HS-27A (cell line): ENCODE measurements at places on chromosomes 7 and 10.

- no peak for DNase-seq
Observed at GRCh38 chr7:28643188-28643569, 230.9 kb downstream of the CREB5 start.

DNA sequence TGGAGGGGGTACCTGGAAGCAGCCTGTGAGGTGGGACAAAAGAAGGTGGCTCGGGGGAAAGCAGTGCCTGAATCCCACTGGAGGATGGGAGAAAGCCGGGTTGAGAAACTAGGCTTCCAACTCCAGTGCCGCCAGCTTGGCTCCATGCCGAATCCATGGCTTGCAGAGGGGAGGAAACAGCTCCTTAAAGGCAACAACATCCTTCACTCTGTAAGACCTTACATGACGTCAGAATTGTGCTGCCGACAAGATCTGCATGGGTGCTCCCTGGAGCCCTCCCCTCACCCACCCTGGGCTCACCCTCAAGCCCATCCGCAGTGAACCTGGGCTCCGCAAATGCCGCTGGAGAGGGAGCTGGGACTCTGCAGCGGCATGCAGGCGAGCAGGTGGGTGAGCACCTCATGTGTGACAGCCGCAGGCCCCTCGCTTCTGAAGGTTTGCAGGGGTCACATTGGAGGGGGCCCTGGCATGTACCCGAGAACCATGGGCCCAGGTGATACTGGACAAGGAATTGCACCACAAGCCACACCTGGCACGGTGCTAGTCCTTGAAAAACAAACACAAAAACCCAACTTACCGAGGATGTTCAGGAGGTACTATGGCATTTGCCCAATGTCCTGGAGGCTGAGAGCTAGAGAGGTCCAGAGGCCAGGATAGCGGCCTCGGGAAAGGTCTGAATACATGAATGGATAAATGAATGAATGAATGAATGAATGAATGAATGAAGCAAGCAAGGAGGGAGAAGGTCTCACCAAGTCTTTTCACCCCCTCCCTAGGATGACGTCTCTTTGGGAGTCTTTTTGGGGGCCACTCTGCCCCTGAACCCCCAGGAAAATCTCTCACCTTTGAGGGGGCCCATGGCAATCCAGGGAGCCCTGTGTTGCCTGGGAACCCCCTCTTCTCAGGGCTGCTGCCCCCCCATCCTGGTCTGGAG lies 238.6 kb upstream of the SHH start:
- DNase-seq: no peak

GRCh38 chr10:76469675-76470074 lies 1038.3 kb downstream of the LRMDA start:
- no peak for DNase-seq

DNA sequence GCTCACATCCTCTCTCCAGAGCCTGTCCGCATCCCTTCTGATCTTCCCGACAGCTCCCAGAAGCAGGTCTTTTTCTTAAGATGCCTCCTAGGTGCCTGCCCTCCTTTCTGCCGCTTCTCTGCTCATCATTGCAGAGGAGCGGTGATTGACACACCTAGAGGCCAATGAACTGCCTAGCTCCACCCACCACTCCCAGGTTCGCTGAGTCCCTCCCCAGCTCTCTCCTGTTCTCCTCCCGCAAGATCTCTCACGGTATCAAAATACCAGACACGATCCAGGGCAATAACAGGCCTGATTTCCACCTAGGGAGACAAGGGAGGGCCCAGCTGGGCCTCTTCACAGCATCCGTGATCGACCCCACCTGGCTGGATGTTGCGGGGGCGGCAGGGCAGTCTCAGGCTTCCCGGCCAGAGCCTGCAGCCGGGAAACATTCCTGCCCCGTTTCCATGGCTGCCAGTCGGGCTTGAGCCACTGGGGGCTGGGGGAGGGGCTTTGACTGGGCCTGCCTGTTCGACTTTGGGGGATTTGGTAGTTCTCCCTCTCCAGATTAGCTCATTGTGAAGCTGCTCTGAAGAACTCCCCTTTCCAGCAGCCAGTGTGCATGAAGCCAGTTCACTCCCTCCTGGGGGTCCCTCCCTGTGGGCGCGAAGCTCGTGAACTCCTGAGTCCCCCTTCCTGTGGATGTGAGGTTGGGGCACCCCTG lies 373.5 kb downstream of the RPS24 start:
- no peak for DNase-seq

- no peak for DNase-seq
Observed at GRCh38 chr7:117385363-117386109, 41.8 kb downstream of the ASZ1 start.

DNA sequence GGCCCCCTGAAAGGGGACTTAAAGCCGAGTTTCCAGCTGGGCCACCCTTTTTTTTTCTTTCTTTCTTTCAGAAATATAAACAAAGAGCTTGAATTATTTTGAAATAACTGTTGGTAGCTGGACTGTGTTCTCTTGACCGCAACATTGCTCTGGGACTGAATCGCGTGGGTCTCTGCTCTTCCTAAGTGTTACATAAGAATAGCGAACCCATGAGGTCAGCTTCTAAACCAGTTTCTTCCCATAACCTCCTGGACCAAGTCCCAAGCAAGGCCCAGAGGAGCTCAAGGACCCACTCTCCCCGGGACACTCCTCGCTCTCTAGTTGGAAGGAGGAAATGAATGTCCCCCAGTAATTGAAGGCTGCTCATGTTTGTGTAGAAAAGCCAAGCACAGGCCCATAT lies 91.1 kb downstream of the CXCL12 start:
- no peak for DNase-seq

DNA sequence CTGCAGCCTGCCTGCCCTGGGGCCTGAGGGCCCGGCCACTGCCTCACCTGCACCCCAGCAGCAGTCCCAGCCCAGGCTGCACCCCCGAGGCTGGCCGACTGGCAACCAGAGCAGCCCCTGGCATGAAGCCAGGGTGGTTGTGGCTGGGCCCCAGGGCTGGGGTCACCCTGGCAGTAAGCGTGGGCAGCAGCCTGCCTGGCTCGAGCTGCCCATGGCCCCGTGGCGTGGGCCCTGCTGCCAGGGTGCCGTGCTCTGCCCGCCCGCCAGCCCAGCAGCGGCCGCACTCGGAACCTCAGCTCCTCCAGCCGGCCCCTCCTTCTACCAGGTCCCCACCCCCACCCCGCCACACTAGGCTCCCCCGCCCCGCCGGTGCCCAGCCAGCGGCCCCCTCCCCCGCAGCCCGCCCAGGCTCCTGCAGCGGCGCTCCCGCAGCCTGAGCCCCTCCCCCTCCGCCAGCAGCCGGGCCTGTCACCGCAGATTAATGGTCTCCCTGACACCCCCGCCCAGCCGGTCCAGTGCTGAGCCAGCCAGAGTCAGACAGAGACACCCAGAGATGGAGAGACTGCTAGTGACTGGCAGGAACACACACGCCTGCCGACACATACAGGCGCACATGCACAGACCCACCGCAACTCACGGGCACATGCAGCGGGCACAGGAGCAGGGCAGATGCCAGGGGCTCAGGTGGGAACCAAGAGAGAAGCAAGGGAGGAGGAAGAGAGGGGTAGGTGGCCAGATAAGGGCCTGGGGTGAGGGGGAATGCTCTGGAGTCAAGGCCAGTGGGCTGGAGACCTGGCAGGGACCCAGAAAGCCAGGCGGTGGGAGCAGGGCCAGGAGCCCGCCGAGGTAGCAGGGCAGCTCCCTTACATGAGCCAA lies 22.4 kb downstream of the KCNH2 start:
- DNase-seq: no peak

GRCh38 chr10:21285742-21286331 lies 239.6 kb downstream of the SKIDA1 start:
- no peak for DNase-seq

GRCh38 chr10:97407211-97407951 lies 6.2 kb upstream of the RRP12 start:
- no peak for DNase-seq
